ENCODE measurements at places on chromosomes 16 and 17.

- DNase-seq, result no peak
These were observed 151.6 kb downstream of the SOCS1 start for GRCh38 chr16:11104168-11105037.

- no peak for DNase-seq
These were observed 287.1 kb upstream of the DYNLRB2 start for GRCh38 chr16:80253741-80254140.

GRCh38 chr17:30333503-30334360 lies at the start of gene TMIGD1:
Gene TMIGD1 (minus strand): TSS chr17:30334057. CDS start chr17:30332133, 1,924 bp downstream.
- no peak for DNase-seq

- DNase-seq, result no peak
These were observed 16.7 kb upstream of the CD300A start for GRCh38 chr17:74449773-74450172.

DNA sequence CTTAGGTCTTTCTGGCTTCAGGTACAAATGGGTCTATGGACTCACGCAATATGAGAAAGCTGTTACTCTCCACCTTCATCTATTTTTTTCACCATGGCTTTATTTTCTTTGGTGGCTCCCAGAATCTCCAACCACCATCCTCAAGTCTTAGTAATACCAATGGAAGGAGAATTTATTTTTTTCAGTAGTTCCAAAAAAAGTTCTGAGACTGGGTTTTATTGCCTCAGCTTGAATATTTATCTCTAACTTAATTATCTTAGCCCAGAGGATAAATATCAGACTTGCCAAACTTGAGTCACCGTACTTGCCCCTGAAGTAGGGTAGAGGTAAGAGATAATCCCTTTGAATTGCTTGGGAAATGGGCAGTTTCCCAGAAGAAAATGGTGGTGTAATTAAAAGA lies 23.2 kb upstream of the CACNG3 start:
- no peak for DNase-seq

DNA sequence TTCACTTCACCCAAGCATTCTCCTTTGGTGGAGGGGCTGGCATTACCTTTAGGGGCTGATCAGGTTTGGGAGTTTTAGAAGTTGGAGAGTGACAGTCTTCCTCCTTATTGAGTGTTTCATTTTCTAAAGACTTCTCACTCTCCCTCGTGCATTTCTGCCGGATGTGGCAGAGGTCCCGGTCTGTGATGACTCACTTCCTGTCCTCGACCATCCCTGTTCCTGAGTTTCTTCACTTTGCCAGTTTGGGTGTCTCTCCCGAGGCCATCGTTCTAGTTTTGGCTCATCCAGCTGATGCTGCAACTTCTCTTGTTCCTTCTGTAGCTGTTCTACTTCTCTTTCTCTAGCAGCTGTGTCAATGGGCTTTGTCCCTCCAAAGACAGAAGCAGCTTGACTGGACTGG lies 104.3 kb downstream of the PHKB start:
- DNase-seq, result peak; percentile 26

DNA sequence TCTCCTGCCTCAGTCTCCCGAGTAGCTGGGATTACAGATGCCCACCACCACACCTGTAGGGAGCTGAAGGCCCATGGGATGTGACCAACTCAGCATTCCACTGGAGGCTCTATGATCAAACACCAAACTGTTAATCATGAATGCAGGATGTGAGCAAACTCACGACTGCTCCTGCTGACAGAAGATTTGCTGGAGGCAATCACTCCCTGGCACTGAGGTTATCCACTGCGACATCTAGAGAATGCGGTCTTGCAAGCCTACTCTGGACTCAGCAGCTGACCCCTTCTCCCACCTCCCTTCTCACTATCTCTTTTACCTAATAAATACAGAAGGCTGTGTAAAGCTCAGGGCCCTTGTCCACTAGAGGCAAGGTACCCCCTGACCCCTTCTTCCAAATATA lies 4.9 kb downstream of the TEX14 start:
- DNase-seq, result no peak

- no peak for DNase-seq
These were observed 150.0 kb upstream of the RBFOX1 start for GRCh38 chr16:7182510-7183109.

GRCh38 chr16:12425134-12425941 lies 378.3 kb downstream of the CPPED1 start:
- DNase-seq, result no peak

GRCh38 chr17:11874756-11875155 lies 122.5 kb downstream of the ZNF18 start:
- DNase-seq, result no peak

DNA sequence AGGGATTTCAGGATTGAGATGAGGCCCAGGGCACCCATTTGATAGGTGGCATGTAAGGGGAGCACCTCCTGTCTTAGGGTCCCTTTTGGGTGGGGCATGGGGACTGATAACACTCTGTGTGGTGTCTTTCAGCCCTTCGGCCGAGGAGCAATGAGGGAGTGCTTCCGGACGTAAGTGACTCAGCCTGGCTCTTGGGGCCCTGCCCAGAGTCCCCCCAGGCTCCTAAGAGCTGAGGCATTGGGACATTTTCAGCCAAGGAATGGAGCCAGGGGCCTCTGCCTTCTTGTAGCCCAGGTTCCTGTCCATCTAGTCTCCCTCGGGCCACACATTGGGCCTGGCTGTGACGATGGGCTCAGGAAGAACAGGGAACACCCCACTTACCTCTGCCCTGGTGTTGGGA lies 44.4 kb downstream of the EEF2K start:
- no peak for DNase-seq

DNA sequence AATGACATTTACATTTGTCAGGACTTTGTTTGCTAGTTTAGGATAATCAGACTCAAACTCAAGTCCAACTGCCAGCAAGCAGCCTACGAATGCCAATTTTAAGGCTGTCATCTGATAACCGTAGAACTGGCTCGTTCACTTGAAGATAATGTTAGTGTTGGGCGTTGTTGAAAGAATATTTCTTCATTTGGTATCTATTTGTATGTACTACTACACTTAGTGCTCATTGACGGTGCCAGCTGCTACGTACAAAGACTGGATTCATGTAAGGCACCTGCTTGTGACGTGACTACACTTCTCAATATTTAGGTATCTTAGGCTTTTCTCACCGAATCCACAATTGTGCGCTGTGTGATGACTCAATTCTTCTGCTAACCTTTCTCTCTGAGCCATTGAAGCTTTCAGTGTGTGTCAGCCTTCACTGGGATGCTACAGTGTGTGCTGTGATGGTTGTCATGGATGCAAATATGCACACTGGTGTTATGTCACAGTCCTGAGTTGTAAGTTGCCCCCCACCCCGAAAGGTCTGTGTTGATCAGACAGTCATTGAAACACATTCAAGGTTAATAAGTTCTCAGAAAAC lies 5.7 kb downstream of the ATP2C2 start:
- no peak for DNase-seq

DNA sequence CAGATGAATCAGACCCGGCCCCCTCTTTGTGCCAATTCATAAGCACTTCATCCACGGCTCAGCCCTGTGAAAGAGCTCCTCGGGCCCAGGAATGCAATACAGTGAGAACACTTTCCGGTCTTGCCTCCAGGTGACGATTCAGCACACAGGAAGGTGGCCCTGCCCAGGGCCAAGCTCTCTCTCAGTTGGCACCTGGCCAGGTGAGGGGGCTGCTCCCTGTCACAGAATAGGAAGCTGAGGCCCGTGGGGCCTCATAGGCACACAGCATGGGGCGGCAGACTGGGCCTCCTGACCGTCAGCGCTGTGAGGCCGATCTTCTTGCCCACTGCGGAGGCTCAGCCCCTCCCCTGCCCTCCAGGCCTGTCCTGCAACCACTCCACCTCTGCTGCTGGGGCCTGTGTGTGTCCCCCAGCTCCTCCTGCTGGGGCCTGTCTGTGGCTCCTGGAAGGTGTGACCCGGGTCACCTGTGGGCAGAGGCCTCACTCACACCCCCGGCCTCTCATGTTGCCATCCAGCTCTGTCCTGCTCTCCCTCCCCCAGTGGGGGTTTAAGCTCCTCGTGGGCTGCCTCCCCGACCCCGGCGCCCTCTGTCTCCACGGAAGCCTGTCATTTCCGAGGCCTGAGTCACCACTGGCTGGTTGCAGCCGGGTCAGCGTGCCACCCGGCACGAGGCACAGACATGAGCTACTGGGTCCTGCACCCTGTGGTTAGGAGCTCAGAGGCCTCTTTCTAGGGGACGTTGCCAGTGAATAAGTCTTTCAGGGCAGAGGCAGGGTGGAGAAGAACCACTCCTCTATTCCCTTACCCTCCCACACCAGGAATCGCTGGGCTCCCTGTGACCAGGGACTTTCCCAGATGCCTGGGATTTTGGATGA lies 114.4 kb downstream of the SEC14L1 start:
- no peak for DNase-seq

- no peak for DNase-seq
These were observed 5.0 kb downstream of the SEC14L1 start for GRCh38 chr17:77145612-77146245.

GRCh38 chr16:813204-813915 lies 12.8 kb upstream of the GNG13 start:
- DNase-seq, result peak; percentile 68

DNA sequence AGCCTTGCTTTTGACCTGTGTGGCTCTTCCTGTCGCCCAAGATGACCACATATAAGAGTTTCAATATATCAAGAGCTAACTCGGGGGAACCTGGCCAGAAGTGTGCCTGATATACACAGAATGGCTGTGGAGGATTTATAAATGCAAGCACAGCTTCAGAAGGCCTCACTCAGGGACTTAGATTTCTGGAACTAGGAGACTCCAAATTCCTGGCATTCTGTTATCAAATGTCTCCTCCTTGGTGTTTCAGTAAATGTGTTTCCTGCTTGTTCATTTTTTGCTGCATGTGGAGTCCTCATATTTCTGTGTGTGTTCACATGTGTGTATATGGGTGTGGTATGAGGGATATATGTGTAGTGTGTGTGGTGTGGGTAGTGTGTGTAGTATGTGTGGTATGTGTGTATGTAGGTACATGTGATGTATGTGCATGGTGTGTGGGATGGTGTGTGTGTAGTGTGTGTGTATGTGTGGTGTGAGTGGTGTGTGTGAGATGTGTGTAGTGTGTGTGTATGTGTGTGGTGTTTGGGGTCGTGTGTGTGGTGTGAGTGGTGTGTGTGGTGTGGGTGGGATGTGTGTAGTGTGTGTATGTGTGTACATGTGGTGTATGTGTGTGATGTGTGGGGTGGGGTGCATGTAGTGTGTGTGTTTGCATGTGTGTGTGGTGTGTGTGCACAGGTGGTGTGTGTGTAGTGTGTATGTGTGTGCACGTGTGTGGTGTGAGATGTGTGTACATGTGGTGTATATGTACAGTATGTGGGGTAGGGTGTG lies 981 bp upstream of the CD300H start:
- DNase-seq, result no peak

DNA sequence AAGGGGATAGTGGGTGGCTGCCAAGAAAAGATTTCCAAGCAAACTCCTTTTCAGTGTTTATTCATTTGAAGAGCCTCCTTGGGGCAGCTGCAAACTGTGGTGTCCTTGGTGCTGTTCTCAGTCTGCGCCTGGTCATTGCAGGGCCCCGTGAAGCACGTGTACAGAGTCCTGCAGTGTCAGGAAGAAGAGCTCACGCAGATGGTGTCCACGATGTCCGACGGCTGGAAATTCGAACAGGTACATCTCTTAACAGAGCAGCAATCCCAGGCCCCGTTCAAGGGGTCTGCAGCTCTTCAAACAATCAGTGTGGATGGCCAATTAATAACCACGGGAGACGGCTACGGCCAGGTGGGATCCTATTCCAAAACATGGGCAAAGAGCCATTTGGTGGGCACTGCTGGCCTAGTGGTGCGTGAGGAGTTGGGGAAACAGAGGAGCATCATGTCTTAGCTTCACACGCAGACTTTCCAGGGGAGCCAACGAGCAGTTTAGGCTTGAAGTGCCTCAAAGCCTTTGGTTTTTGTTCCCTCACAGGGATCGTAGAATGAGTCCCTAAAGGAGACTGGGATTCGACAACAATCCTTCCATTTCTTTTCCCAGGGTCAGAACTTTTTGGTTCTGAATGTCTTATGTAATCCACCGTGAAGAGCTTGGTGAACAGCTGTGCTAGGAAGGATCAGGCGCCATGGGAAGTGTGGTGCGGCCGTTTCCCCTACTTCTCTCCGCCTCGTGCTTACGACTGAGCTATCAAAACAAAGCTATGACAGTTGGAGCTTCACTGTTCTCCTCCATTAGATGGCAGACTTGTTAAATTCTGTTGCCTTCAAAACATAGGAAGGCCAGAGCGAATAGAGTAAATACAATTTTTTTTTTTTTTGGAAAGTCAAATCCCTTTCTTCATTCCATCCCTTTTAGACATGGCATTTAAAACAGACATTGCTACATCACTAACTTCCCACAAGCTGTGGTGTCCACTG lies 12.6 kb downstream of the KCTD2 start:
- DNase-seq, result peak; percentile 26

- no peak for DNase-seq
These were observed 39.8 kb upstream of the METTL16 start for GRCh38 chr17:2551493-2551892.

DNA sequence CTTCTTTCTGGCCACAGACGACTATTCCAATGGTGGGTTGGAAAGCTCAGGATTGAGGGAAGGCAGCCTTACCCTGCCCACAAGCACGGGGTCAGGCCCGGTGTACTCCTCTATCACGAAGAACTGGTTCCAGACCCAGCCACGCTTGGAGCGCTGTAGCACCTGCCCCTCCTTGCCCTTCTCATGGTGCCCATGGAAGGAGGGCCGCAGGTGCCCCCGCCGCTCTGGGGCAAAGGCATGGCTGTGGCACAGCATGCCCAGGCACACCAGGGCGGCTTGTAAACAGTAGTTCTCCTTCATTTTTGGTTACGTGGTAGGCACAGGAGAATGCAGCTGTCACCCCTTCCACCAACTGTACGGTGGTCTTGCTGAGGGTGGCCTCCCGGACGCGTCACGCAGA lies 117.3 kb downstream of the CDH11 start:
- DNase-seq, result no peak

- no peak for DNase-seq
These were observed 19.2 kb downstream of the NDUFAF8 start for GRCh38 chr17:81258292-81258691.

GRCh38 chr17:17150448-17150800 lies 55.7 kb downstream of the PLD6 start:
- DNase-seq, result no peak

DNA sequence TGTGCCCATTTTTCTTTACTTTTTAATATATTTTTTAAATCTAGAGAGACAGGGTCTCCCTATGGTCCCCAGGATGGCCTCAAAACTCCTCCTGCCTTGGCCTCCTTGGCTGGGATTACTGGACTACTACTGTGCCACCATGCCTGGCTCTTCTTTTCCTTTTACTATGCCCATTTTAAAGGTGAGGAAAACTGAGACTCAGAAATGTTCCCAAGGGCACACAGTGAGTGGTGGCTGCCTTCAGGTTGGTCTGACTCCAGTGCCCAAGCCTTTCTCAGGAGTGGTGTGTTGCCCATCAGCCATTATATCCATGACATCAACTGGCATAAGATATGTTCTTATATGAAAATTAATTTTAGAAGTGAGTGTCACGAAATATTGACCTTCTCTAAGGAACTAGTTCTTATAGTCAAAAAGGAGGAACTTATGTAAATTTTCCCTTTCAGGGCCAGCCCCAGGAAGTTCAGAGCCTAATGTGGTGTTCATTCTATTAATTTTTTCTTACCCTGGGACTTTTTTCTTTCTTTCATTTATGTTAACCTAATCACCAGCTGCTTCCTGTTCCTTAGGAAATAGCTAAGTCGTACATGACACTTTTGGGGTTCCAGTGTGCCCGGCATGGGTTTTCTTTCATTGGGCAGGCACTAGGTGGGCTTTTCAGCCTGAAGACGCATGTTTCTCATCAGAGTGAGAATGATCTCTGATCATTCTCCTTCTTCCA lies 17.9 kb upstream of the SPN start:
- no peak for DNase-seq

GRCh38 chr17:179781-180380 lies 1.6 kb downstream of the DOC2B start:
- no peak for DNase-seq

Data from CD4-positive, alpha-beta T cell treated with Interleukin-6 for 4 hours (primary cell).